CD4-positive, alpha-beta memory T cell (primary cell): ENCODE measurements at places on chromosomes 4 and X. TPM values are rescaled to one million over a fixed set of nuclear protein-coding genes. Genes with fewer than 3 reads are reported as not detected.
A peak's percentile ranks its signal among the peaks of the same experiment; 100 is the strongest.

ARMCX4 gene
- not detected for polyA plus RNA-seq

MAB21L2 gene
- 0.08 TPM for polyA plus RNA-seq

- H3K4me1 ChIP-seq: no peaks in the 10 kb centered on the region
- DNase-seq: no peak
- no peaks in the 10 kb centered on the region for H3K36me3 ChIP-seq
Observed at GRCh38 chr4:38145741-38146140, 185.5 kb downstream of the PTTG2 start.

CT47C1 gene
- polyA plus RNA-seq: not detected

- no peak overlapping the region for H3K4me3 ChIP-seq
- DNase-seq: peak; percentile 16
- H3K27me3 ChIP-seq: no peaks in the 10 kb centered on the region
- peaks cover 26% of the 10 kb centered on the region for H3K4me1 ChIP-seq
- no peak overlapping the region for H3K27ac ChIP-seq
Observed at GRCh38 chr4:80840396-80840795, 190.1 kb upstream of the BMP3 start.

DNA sequence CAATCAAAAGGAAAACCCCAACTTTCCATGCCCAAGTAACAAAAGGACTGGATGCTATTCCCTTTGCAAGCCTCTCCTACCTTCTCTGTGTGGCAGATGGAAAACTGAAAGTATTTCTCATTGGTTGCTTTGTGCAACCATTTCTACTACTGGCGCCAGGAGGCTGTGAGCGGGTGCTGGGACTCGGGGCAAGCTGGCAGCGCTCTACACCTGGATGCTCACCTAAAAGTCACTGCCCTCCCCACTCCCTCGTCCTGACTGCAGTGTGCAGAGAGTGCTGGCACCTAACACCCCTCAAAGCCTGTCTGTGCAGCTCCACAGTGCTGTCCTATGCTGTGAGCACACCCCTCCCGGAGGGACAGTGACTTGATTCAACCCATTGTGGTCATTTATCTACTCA, 54.2 kb upstream of the STS start:
- no peak for DNase-seq
- H3K36me3 ChIP-seq: no peaks in the 10 kb centered on the region
- no peak overlapping the region for H3K4me3 ChIP-seq
- no peaks in the 10 kb centered on the region for H3K27me3 ChIP-seq

DNA sequence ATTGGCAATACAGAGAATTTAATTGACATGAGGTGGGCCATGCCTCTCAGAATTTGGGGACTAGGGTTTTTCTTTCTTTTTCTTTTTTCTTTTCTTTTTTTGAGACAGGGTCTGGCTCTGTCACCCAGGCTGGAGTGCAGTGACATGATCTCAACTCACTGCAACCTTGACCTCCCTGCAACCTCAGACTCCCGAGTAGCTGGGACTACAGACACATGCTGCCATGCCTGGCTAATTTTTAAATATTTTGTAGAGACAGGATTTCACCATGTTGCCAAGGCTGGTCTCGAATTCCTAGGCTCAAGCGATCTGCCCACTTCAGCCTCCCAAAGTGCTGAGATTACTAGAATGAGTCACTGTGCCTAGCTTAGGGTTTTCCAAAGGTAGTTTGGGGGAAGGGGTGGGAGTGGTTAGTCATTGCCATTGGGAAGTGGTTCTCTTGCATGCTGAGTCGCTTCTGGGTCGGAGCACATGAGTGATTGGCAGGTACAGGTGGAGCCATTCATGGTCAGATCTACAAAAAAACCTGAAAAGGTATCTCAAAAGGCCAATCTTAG, 54.5 kb downstream of the MID2 start:
- H3K27me3 ChIP-seq: no peaks in the 10 kb centered on the region
- no peak overlapping the region for H3K27ac ChIP-seq
- no peaks in the 10 kb centered on the region for H3K36me3 ChIP-seq
- H3K4me3 ChIP-seq: no peak overlapping the region
- H3K4me1 ChIP-seq: no peaks in the 10 kb centered on the region

CNGA1 gene
- not detected for polyA plus RNA-seq

- H3K36me3 ChIP-seq: no peaks in the 10 kb centered on the region
- H3K27ac ChIP-seq: no peak overlapping the region
- no peak for DNase-seq
- no peaks in the 10 kb centered on the region for H3K27me3 ChIP-seq
Observed at GRCh38 chr4:1496116-1496642, 89.9 kb upstream of the NKX1-1 start.

TEX28 gene
- not detected for polyA plus RNA-seq

- DNase-seq: no peak
- no peaks in the 10 kb centered on the region for H3K27me3 ChIP-seq
- no peak overlapping the region for H3K4me3 ChIP-seq
- H3K27ac ChIP-seq: no peak overlapping the region
Observed at GRCh38 chrX:9356846-9357245, 108.0 kb upstream of the TBL1X start.

DNAAF6 gene
- polyA plus RNA-seq: not detected

TMEM144 gene
- not detected for polyA plus RNA-seq
